Choroid plexus epithelial cell (primary cell): ENCODE measurements at places on chromosomes 11 and 22.

DNA sequence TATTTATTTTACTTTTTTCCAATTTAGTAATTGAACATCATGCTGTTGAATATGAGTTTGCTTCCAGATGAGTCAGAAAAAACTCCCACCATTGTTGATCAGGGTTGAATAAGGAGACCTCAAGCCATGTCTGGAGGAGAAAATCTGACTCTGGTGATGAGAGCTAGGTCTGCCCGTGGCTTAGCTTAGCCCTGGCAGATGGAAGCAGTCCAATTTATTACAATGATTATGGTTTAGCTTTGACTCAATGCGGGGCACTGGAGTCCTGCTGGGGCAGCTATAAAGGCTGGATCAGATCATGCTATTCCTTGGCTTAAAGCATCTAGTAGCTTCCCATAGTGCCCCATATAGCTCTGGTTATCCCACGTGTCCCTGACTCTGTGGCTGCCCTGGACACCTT lies 506.5 kb downstream of the MN1 start:
- no peak for DNase-seq

GRCh38 chr11:36876266-36876665 lies 278.2 kb upstream of the RAG2 start:
- no peak for DNase-seq

- peak; percentile 48 for DNase-seq
Observed at GRCh38 chr11:84249344-84250135, 963.4 kb upstream of the CCDC90B start.

- no peak for DNase-seq
Observed at GRCh38 chr22:36904260-36904880, 9.1 kb upstream of the CSF2RB start.

GRCh38 chr11:12274056-12274455 lies 103.3 kb upstream of the PARVA start:
- no peak for DNase-seq

- no peak for DNase-seq
Observed at GRCh38 chr11:132935383-132935782, 596.9 kb downstream of the OPCML start.

DNA sequence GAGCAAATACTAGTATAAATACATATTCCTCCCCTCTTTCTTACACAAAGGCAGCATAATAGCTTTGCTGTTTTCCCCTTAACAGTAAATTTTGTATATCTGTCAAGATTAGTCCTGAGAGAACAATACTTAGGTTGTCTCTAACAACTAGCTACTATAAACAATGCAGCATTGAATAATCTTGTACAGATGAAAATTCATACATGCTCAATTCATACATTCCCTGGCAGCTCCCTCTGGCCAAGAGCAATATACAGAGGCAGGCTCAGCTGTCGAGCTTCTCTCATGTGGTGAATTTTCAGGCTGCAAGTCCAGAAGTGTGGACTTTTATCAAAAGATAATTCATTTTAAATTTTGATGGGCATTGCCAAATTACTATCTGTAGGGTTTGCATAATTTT lies 81.2 kb upstream of the PTH start:
- DNase-seq: no peak

DNA sequence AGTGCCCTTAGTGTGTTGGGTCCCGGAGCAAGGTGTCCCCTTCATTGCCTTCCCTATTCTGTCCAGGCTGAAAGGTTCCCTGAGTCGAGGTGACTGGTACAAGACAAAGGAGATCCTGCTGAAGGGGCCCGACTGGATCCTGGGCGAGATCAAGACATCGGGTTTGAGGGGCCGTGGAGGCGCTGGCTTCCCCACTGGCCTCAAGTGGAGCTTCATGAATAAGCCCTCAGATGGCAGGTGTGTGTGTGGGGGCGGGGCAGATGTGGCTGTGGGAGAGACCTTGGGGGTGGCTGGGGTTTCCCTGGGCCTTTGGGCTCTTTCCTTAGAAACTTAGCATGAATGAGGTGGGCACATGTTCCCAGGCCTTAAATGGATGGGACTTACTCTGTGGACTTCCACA lies 1.8 kb downstream of the NDUFV1 start:
- no peak for DNase-seq

DNA sequence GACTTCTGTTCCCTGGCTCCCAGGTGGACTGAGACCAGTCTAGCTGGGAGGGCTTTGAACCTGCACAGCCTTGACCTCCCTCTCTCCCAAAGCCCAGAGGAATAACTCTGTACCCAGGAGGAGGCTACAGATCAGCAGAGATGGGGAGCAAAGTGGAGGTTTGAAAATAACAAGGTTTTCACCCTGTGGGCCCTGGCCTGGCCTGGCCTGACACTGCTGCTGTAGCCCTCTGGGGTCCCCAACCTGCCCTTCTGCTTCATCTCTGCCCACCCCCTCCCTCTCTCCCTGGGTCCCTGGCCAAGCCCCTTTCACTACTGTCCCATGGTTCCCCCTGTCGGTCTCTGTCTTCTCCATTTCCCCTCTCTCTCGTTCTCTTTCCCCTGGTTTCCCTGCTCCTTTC lies 225.2 kb downstream of the BUD13 start:
- DNase-seq: no peak

- DNase-seq: peak; percentile 96
Observed at GRCh38 chr11:96200243-96200642, 142.8 kb downstream of the MAML2 start.

DNA sequence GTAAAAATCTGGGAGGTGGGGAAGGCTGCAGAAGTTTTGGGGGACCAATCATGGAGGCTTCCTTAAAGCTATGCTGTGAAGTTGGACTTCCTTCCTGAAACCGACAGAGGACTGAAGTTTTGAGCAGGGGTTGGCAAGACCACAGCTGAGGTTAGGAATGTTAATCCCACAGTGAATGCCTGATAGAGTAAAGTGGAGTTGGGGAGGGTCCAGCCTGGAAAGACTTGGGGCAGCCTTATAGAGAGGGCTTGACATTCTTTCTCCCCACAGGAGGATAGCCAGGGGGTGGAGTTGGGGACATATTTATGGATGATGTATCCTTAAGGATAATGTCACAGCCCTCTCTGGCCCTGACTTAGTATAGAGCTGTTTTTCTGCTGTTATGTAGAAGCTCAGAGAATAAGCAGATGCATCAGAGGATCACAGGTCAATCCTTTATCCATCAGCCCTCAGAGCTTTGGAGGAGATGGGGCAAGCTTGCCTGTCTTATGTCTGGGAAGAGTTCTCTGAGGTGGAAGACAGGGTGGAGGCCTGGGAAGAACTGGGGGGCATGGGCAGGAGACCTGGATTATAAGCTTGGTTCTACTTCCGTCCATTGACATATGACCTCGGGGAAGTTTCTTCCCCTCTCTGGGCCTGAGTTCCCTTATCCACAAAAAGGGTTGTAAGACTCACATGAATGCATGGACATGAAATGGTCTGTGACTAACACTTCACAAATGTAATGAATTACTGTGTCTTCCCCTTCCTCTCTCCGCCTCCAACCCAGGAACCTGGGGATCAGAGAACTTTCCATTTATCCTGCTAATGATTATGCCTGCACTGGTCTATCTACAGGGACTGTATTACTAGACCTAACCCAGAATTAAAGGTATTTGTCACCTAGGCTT lies 317.8 kb downstream of the MIAT start:
- no peak for DNase-seq

- DNase-seq: peak; percentile 73
Observed at GRCh38 chr11:69588270-69588669, 52.7 kb upstream of the CCND1 start.

DNA sequence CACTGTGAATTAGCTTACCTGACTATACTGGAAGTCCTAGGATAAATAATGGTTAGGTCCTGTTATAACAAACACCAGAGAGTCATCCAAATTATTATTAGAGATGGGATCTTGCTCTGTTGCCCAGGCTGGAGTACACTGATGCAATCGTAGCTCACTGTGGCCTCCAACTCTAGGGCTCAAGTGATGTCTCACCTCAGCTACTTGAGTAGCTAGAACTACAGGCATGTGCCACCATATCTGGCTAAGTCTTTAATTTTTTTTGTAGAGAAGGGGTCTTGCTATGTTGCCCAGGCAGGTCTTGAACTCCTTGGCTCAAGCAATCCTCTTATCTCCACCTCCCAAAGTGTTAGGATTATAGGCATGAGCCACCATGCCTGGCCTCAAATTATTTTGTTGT lies 37.2 kb downstream of the OSBP start:
- no peak for DNase-seq

DNA sequence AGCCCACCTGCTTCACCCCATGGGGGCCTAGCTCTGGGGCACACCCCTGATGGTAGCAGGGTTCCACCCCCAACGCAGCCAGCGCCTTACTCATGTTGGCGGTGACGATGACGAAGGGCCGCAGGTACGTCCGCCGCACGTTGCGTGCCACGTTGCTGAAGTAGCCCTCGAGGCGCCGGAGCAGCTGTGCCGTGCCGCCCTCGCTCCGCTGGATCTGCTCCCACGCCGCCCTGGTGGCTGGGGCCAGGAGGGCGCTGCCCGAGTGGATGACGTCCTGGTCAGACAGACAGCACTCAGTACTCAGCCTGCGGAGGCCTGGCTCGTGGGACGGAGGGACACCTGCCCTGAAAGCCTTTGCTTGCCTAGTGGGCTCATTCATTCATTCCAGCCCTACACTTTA lies 50.8 kb downstream of the TRMU start:
- DNase-seq: no peak
